ELR (cell line): ENCODE measurements at places on chromosomes 16 and 17.

GRCh38 chr17:55632893-55633292 is 89.8 kb downstream of the TMEM100 start:
- no peak for DNase-seq

DNA sequence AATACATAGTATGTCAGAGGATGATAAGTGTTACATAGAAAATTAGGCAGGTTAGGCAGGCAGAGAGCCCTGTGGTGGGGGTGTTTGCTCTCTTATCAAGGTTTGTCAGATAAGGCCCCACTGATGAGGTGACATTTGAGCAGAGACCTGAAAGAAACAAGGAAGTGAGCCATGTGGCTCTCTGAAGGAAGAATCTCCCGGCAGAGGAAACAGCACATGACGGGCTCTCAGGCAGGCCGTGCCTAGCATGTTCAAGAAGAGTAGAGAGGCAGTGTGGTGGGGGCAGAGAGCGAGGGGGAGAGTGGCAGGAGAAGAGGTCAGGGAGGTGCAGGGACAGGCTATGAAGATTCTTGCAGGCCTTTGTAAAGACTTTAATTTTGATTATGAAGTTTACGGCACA is 82.0 kb upstream of the ASIC2 start:
- DNase-seq = no peak

DNA sequence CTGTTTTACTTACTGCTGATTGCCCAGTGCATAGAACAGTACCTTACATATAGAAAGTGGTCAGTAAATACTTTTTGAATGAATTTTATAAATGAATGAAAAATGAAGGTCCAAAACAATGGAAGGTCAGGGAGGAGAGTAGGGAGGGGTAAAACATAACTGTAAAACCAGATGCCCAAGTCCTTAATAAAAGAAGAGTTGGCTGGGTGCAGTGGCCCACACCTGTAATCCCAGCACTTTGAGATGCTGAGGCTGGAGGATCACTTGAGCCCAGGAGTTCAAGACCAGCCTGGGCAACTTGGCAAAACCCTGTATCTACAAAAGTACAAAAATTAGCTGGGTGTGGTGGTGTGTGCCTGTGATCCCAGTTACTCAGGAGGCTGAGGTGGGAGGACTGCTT is 108.2 kb downstream of the BRIP1 start:
- no peak for DNase-seq

DNA sequence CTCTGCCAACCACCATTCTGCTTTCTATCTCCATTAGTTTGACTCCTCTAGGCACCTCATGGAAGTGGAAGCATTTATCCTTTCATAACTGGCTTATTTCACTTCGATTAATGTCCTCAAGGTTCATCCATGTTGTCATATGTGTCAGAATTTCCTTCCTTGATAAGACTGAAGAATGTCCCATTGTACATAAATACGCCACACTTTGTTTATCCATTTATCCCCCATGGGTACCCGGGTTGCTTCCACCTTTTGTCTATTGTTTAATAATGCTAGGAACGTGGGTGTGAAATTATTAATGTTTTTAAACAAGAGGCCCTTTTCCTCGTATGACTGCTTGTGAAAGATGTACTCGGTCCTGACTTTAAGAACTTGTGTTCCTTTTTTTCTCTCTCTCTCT is 12.9 kb downstream of the MILR1 start:
- no peak for DNase-seq

- DNase-seq = no peak
Observed at GRCh38 chr17:16286947-16287562, 66.2 kb downstream of the CENPV start.

DNA sequence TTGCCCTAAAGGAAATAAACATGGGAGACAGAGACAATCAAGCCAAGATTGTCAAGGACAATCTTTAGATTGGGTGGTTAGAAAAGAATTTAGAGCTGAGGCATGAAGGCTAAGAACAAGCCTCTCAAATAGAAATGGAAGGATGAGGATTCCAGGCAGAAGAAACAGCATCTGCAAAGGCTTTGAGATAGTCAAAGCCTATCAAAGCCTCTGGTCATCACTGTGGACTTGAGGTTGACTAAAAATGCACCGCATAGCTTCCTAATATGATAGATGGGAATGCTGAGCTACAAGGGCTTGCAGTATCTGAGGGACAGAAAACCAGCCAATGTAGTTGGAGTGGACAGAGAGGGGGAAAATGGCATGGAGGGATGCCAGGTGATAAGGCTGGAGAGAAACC is 109.8 kb upstream of the FAM20A start:
- DNase-seq = no peak

DNA sequence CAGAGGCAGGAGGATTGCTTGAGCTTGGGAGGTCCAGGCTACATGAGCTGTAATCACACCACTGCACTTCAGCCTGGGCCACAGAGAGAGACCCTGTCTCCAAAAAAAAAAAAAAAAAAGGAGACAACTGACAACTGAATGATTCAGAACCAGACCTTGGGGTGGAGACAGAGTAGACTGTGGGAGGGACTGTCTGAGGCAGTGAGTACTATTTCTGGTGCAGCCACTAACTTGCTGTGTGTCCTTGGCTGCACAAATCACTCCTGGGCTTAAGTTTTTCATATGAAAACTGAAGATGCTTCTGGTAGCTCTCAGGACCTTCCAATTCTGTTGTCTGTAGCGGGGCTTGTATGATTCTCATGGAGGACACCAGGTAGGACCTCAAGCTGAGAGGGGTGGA is 5.8 kb downstream of the ASB16 start:
- no peak for DNase-seq

DNA sequence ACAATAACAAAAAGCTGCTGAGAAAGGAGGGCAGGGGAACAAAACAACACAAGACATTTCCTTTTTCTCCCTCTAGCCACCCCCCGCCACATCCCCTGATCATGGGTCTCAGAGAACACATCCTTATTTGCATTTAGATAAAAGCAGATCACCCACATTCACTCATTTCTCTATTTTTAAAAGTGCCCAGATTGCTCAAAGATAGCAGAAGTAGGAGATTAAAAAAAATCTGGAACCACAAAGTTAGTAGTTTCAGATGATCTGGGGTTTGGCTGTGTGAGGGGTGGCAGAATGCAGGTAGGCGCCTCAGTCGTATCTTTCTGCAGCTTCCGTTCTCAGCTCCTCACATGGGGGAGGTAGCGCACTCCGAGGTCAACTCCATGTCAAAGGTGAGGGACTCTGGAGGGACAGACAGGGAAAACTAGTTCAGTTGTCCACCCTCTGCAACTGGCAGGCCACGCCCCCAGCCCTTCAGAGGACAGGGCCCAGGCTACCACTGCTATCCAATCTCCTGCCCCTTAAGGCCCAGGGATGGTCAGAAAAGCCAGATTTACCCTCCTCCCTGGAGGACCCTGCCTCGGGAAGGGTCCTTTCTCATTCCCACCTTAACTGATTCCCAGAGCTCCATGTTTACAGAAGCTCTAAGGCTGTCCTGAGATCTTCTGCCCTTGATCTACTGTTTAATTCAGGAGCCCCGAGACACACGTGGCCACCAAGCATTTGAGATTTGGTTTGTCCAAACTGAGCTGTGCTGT is 27.3 kb downstream of the STAT5A start:
- DNase-seq = no peak

GRCh38 chr17:13736916-13737315 is 135.2 kb upstream of the HS3ST3A1 start:
- DNase-seq = peak; percentile 62

- DNase-seq = no peak
Observed at GRCh38 chr17:12536021-12536420, 129.7 kb upstream of the MYOCD start.

DNA sequence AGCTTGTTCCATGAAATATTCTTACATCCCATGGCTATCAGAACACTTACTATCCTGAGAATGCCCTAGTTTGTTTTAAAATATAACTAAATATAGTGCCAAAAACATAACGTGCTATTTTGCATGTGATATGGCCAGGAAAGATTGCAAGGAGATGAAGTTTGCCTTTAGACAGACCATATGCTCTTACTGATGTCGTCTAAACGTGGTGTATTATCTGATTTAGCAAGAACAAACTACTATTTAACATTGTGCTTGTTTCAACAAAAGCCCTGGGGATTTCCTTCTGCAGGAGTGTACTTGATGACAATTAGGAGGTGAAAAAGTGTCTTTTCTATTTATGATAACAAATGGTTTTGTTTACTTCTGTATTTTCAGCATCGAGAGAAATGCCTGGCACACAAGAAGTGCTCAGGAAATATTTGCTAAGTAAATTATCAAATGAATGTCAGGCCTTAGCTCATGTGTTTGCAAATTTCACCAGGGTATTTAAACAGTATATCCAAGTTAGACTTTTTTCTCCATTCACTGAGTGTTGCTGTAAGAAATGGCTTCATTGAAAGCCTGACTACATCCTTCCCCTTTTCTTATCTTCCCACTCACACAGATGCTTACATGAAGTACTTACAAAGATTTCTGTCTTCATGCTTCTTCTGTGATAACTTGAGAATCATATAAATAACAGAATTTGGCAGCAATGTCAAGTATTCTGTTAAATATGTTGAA is 1033.6 kb downstream of the CDH8 start:
- no peak for DNase-seq

GRCh38 chr17:68418876-68419275 is 38.4 kb downstream of the WIPI1 start:
- DNase-seq = no peak

- no peak for DNase-seq
Observed at GRCh38 chr16:55107851-55108250, 177.2 kb downstream of the IRX5 start.

DNA sequence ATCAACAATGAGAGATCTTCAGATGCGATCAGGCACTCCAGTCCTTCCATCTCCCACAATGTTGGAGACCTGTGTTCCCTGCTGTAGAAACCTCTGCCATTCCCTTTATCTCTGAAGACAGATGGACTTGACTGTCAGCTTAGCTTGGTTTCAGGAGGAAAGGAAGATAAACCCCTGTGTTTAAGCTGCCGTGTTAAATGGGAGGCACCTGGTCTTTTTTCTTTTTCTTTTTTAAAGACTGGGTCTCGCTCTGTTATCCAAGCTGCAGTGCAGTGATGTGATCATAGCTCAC is 63.1 kb downstream of the USP22 start:
- no peak for DNase-seq

DNA sequence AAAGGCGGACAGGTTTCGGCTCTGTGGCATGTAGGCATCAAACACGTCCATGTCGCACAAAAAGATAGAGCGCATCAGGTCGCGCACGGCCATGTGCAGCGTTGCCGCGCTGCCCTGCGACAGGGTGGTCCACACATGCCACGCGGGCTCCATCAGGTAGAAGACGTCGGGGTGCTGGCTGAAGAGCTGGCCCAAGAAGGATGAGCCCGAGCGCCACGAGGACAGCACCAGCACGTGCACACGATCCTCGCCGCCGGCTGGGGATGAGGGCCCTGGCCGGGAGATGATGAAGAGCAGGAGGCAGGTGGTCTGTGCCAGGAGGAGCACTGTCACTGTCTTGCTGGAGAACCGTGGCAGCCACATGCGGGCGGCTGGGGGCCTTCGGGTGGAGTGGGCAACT is 5.9 kb downstream of the CHST5 start:
- no peak for DNase-seq

DNA sequence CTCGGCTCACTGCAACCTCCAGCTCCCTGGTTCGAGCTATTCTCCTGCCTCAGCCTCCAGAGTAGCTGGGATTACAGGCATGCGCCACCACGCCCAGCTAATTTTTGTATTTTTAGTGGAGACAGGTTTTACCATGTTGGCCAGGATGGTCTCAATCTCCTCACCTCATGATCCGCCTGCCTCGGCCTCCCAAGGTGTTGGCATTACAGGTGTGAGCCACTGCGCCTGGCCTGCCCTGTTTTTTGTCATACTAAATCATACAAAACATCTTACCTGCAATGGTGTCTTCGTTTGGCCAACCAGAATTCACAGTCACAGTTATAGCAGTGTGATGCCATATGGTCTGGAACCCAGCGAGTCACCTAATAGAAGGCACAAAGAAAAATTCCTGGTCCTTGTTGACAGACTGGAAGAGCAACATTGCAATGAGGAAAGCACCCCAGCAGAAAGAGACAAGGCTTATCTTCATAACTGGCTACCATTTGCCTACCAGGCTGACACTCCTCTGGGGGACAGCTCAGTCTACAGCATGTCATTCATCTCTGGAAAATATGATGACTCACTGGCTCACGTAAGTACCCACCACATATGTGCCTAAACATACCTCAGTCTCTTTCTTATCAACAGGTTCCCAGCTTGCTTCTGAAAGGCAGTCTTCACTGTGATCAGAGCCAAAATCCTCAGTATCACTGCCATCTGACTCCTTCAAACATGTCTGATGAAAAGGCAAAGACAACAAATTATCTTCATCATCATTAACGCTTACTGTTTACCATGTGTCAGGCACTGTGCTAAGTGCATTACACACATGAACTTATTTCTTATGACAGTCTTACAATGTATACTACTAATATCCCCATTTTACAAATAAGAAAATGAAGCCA is 4.3 kb upstream of the HSF5 start:
- DNase-seq = no peak

GRCh38 chr17:21166595-21167210 is 39.9 kb downstream of the DHRS7B start:
- DNase-seq = no peak

DNA sequence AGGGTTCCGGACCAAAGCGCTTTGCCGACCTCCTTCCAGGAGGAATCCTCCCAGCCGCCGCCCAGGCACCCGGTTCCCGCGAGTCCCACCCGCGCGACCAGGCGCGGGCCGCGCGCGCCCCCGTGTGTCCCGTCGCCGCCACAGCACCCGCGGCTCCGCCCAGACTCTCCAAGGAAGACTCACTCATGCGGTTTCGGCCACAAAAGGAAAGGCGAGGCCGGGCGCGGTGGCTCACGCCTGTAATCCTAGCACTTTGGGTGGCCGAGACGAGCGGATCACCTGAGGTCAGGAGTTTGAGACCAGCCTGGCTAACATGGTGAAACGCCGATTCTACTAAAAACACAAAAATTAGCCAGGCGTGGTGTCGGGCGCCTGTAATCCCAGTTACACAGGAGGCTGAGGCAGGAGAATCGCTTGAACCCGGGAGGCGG is 3.5 kb upstream of the PKMYT1 start:
- DNase-seq = peak; percentile 87

- peak; percentile 75 for DNase-seq
Observed at GRCh38 chr16:68229431-68230175, 6.3 kb downstream of the ESRP2 start.

- DNase-seq = peak; percentile 70
Observed at GRCh38 chr17:3647769-3648555, 11.4 kb downstream of the CTNS start.

- no peak for DNase-seq
Observed at GRCh38 chr17:42522263-42522790, 13.7 kb upstream of the NAGLU start.

DNA sequence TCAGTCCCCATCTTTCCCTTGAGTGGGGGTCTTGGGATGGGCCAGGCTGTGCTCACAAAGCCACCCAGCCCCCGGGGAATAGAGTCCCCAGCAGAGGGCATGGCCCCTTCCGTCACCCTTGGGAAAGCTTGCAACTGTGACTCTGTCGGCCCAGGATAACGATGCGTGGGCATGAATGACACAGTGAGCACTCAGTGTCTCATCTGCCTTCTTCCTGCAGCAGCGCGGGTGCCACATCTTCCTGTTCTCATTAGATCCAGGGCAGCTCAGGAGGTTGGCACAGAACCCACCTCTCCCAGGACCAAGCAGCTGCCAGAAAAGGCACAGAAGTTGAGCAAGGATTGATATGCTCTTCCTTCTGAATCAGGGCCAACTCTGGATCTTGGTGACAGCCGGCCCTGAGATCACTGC is 84.7 kb downstream of the MRC2 start:
- DNase-seq = no peak
